Gastrocnemius medialis (tissue), 4 donors: ENCODE measurements at places on chromosomes 1 and 21.

DNA sequence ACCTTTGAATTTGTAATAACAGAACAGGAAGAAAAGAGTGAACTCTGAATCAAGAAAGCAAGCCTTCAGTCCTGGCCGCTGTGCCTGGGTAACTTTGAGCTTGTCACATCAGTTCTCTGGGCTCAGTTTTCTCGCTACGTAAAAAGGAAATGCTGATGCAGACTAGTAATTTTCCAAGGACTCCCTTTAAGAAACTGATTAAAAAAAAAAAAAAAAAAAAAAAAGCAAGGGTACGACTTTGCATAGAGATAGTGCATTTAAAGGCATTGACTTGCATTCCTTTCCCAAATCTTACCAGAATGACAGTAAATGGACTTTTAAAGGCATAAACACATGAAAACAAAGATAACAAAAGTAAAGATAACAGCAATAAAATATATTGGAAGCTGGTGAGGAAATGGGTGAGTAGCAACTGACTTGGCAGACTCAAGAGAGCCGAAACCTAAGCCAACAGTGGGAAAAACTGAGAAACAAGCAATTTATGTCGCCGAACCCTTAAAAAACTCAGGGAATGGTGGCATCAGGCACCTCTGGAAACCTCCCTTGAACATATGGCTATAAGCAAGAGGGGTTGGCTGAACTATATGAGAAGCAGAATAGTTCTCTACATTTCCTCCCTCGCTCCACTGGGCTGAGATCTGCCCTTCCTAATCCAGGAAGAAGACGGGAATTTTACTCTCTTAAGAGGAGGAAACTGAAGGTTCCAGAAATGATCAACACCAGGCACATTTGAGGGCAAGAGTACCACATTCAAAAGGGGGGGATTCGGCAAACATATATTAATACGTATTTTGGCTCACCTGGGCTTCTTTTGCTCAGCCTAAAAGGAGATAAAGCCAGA is 189.2 kb downstream of the CDC7 start:
- no peak for DNase-seq

DNA sequence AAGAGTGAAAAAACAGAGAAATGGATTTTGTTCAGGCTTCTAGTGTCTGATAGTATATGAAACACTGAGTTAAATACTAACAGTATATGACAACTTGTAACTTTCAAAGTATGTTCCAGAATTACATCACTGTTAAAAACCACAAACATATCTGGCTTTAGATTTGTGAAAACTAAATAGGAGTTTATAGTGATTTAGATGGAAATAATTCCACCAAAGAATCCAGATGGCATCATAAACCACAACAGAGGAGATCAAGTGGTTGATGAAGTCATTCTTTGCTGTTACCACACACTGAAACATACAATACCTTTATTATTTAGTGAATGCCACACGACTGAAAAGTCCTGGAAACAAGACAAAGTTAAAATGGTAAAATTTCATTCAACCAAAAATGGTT is 37.2 kb downstream of the ALG14 start:
- no peak for DNase-seq

DNA sequence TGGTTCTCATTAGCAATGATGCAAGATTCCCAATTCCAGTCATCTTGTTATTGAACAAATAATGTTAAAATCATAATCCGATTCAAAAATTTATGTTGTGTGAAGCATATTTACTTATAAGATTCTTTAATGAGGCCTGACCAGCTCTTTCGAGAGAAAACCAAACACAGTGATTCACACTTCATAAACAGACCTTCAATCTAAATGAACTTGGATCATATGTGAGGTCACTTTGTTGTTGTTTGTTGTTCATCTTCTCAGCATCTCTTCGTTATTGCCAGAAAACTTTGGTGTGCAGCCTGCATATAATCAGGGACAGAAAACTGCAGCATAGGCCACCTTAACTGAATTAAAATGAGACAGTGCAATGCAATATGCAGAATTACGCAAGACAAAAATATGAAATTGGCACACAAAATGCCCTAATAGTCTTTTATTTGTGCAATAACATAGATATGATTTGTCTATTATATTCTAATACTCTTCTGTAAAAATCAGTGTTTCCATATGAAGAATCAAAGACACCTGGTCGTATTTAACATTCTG is 30.1 kb downstream of the NCAM2 start:
- DNase-seq, result no peak

GRCh38 chr1:58724483-58724882 is 24.6 kb upstream of the MYSM1 start:
- no peak for DNase-seq

DNA sequence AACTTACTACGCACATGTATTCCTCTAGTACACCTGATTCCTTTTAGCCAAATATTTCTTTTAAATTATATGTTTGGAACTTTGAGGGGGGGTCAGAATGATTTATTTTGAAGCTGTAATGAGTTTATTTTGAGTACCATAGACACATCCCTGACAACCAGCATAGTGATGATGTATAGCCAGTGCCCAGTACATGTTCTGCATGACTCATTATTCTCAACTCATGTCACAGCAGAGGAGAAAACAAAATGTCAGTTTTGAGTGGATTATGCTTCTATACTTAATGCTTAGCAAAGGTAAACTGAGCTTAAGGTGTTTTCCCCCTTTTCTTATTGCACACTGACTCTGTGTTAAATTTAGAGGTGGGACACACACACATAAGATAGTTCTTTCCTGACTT is 22.4 kb upstream of the LEPR start:
- no peak for DNase-seq

GRCh38 chr1:231665101-231665500 is 38.5 kb downstream of the DISC1 start:
- DNase-seq, result no peak

DNA sequence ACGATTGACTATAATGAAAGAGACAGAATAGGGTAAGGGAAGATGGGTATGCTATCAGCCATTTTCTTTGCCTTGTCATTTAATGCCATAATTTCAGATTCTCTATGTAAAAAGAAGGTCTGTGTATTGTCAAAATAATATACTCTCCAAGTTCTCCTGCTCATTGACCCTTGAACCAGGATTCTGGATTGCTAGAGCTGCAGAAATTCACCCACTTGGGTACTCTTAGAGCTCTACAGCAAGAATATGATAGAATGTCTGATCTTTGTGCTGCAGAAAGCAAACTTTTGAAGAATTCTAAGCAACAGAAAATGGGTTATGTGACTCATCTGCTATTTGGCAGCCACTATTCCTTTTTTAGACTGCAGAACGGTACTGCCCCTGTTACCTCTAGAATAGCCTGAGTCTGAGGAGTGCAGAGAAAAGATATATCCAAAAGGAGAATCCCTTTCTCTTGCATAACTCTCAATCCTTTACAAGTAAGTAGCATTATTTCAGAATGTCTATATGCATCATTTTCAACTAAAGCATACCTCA is 78.2 kb upstream of the TENT5C start:
- DNase-seq, result no peak

DNA sequence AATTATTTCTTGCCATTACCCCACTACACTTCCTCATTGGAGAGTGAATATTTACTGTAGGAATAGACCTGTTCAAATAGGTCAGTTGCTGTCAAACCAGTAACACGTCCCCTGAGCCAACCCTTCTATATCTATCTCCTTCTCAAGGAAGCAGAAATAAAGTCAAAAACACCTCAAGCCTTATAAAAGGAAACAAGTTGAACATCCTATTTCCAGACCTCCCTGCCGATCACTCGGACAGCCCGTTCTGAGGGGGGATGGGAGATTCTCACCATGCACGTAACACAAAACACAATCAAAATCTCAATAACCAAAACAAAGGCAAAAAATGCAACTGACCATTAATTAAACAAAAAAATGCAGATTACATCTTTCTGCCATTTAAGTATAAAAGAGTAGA is 121.5 kb upstream of the KRTAP19-8 start:
- no peak for DNase-seq

GRCh38 chr1:164950541-164950986 is 391.6 kb downstream of the PBX1 start:
- DNase-seq, result no peak

GRCh38 chr1:177820213-177820612 is 149.6 kb downstream of the SEC16B start:
- DNase-seq, result no peak

DNA sequence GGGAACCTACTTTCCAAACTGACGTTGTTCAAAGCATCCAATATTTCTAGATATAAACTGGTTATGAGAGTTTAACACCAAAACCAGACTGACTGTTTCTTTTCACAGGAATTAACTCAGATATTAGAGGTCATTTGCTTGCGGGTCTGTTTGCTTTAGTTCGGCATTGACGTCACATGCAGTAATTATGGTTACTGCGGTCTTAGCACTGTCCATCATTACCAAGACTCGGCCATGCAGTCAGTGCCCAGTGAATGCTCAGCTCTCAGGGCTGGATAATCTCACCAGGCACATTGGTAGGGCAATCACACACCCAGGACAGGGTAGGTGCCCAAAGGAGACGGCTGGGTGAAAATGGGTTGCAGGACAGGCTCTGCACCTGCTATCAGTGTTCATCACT is 9.9 kb upstream of the F3 start:
- no peak for DNase-seq

DNA sequence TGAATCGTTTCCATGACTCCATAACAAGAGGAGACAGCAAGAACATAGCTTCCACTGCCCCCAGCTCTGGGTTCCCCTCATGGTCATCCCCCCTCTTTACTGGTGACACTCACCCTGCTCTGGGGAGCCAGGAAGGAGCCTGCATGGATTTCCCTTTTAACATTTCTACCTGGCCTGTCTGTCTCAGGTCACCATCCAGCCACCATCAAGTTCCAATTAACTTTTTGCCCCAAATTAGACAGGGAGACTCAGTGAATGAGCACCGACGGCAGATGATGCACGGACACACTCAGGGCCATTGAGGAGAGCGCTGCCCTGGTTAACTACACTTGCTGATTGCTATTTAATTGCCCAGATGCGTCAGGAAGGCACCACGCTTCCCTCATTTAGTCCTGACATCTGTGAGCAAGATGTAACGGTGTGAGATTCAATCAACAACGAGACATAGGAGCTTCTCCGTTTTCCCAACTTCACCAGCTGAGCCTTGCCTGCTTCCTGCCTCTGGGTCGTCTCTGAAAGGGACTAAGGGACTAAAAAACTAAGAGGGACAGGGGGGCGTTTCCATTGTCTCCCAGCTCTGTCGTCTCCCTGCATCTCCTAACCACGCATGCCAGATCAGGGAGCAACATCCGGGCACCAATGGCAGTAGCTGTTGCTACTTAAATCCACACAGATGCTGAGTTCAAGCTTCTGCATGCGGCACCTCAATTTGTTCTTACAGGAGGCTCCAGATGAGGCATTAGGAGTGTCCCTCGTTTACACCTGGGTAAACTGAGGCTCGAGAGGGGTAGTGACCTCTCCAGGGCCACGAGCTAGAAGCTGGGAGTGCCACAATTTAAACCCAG is 426.7 kb downstream of the NPHP4 start:
- no peak for DNase-seq

GRCh38 chr1:201648907-201649721 is 110.2 kb downstream of the NAV1 start:
- no peak for DNase-seq

DNA sequence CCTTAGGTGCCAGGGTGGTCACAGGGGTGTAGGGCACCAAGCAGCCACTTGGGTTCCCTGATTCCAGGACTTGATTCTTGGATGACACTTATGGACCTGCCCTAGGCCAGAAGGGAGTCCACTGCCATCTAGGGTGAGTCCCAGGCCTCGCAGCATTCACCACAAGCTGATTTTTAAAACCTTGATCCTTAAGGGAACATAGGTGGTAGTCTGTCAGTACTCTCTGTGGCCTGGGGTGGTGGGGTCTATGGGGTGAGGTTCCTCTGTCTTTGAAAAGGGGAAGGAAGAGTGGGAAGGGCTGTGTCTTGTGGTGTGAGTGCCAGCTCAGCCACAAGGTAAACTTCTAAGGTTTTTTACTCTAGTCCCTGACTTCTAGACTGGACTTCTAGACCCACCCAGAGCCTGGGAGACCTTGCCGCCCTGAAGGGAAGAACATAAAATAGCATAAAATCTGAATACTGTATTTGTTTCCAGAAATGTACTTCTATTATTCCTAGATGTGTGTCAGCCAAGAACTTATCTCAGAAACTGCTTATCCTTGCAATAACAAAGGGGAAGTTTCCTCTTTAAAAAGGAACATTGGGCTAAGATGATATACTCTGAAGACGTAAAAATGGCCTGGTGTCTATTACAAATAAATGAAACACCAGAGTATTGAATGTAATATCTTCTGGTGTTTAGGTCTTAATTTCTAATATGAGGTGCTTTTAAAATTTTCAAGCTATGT is 757.3 kb downstream of the LTN1 start:
- no peak for DNase-seq

DNA sequence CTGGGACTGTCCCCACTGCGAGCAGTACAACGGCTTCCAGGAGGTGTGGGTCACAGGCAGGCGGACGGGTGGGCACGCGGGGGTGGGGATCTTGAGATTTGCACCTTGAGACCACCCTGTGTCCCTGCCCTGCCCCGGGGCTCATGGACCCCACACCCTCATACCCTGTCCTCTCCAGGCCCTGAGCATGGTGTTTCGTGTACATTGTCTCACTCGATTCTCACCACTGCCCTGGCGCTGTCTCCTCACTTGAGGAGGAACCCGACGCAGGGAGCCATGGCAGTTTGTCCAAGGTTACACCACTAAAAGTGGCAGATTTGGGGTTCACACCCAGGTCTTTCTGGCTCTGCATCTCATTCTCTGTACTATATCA is 7.2 kb downstream of the TMEM201 start:
- DNase-seq, result no peak

DNA sequence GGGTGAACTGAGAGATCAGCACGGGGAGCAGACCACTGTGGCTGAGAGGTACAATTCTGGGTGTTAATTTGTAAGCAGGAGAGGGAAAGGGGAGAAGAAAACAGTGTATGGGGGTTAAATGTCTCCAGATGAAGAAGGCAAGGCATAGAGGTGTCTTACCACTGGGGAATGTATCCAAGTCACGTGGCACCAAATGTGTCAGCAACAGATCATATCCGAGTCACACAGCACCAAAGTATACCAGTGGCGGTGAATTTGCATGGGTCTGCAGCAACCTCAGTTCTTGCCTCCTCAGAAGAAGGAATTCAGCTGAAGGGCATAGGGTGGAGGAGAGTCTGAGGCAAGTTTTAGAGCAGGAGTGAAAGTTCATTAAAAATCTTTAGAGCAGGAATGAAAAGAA is 21.2 kb upstream of the SYCP1 start:
- DNase-seq, result no peak

DNA sequence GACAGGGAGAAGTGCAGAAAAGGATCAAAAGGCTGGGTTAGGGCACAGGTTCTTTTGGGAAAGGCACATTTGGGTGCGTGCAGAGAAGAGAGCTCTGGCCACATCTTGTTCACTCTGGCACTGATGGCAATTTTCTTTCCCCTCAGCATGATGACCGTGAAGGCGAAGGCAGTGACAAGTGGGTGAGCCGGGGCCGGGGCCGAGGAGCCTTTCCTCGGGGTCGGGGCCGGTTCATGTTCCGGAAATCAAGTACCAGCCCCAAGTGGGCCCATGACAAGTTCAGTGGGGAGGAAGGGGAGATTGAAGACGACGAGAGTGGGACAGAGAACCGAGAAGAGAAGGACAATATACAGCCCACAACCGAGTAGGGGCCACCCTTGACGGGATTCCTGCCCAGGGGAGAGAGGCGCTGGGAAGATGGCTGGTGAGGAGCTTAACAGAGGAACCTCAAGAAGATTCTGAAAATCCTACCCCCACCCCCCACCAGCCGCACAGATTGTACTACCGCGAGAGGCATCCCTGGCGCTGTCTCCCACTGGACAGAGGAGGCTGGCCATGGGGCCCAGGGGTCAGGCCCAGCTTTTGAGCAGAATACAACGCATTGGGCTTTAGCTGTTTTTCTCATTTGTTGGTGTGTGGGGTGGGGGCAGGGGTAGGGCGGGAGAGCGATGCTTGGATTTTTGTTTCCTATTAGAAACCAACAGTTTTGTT is 2.4 kb upstream of the SH3D21 start:
- no peak for DNase-seq
